GM19239 (cell line): ENCODE measurements at places on chromosomes 5 and 9.

DNA sequence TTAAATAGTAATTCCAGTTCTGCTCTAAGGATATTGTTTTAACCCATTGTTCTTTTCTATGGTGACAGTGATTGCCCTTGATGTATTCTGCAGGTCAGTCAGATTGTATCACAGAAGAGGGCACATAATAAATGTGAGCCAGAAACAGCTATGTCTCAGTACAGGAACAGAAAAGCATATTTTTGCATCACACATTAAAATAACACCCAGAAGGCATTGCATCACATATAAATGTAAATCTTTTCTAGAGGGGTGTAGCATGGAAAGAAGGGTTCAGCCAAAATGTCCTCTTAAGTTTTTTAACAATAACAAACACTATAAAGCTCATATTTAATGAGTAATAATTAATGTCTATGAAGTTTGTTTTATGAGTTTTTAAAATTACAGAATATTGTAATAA, 30.0 kb downstream of the ZCCHC7 start:
- no peak for DNase-seq

GRCh38 chr5:169367861-169368260, 66.9 kb upstream of the SLIT3 start:
- DNase-seq, result no peak

DNA sequence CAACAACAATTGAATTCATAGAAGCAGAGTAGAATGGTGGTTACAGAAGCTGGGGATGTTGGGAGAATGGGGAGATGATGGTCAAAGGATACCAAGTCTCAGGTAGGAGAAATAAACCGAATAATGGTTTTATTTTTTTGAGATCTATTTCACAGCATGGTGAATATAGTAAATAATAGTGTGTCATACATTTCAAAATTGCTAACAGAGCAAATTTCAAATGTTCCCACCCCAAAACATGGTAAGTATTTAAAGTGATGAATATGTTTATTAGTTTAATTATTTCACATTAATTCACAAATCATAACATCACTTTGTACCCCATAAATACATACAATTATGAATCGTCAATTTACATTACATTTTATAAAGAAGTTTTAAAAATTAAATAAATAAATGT, 72.7 kb upstream of the ATG10 start:
- no peak for DNase-seq

GRCh38 chr5:180862645-180863044, 1.6 kb upstream of the ZFP62 start:
- DNase-seq, result no peak

DNA sequence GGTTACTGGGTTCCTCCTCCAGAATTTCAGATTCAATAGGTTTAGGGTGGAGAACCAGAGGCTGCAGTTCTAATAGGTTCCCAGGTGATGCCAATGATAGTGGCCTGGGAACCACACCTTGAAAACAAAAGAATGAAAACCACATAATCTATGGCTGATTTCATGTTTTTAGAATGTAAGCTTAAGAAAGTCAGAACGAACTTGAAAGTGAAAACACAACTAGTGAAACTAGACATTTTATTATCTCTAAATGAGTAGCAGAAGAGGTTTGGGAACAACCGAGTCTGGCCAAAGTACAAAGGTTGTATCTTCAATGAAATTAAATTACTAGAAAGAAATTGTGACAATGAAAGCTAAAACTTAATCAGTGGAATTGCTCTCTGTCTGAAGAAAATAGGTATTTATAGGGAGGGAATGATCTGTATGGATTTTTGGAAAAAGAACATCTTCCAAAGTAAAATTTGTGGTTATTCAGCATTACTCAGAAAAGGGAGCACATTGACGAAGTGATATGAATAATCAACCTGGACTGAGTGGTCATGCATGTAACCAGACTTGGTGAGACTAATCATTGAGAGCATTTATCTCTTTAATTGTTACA, 24.9 kb upstream of the CEP120 start:
- peak; percentile 16 for DNase-seq

DNA sequence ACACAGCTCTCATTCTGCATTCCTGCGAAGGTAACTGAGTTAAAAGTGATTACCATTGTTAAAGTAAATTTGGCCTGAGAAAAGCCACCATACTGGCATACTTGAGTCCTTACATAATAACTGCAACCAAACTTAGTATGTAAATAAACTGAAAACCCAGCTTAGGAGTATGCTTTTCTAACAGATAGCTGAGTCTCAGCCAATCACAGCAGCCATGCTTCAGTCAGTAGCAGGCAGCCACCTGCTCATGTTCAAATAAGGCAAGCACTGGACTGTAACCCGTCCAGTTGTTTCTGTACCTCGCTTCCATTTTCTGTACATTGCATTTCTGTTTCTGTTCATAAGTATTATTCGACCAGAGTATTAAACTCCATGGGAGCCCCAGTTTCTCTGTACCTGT, 58.6 kb downstream of the GCNT4 start:
- no peak for DNase-seq

GRCh38 chr5:39376293-39376714, 12.0 kb upstream of the C9 start:
- DNase-seq, result peak; percentile 4
